Hindlimb muscle (tissue), 1 donor: ENCODE measurements at places on chromosomes 3 and 15. TPM values are rescaled to one million over a fixed set of nuclear protein-coding genes. Genes with fewer than 3 reads are reported as not detected.

- DNase-seq = no peak
Observed at GRCh38 chr15:62541846-62542245, 376.8 kb upstream of the C2CD4B start.

GRCh38 chr15:74250266-74250665, 14.1 kb downstream of the CCDC33 start:
- no peak for DNase-seq

DNA sequence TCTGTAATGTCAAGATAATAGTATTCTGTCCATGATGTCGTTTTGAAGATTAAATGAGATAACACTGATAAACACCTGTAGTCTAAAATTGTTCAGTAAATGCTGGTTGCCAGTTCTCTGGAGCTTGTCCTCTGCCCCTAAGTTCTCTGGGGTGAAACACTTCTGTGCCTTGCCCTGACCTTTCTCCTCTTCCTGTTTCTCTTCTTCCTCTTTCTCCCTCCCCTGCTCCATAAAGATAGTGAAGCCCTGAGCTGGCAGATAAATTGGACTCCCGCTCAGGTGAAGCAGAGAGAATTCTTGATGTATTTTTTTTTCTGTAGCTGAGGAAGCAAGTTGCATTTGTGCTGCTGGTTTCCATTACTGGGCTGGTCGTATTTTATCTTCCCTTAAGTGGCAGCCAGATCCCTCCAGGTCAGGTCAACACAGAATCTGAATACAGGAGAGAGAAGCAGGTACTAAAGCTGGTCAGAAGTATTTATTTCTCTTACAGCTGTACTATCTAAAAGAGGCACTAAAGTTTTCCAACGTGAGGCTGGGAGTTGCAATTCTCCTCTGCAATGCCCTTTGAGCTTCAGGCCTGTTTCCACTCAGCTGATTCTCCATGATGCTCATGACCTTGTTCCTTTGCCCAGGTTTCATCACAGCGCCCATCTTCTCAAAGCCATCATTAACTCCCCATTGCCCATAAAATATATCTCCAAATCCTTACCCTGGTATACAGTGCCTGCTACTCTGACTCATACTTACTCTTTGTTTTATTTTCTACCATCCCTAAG, 319.3 kb upstream of the CFAP20DC start:
- DNase-seq = no peak

DNA sequence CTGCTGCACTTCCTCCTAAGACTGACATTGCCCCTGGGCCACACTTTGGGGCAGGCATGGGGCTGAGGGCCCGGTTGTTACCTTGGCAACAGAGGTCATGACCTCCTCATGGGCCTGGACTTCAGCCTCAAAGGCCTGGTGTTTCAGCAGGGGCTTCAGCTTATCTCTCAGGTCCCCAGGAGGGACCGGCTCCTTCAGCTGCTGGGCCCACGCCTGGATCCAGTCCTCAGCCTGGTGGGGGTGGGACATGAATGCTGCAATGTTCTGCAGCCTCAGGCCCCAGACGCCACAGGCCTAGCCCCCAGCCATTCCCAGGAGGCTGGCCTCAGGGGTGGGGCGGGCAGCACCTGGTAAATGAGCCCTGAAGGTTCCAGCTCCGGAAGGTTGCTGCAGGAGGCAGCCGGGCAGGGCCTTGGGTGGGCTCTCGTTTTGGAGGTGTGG, 27.6 kb downstream of the SPTBN5 start:
- DNase-seq = no peak

- no peak for DNase-seq
Observed at GRCh38 chr15:101540480-101541239, 51.2 kb upstream of the PCSK6 start.

DNA sequence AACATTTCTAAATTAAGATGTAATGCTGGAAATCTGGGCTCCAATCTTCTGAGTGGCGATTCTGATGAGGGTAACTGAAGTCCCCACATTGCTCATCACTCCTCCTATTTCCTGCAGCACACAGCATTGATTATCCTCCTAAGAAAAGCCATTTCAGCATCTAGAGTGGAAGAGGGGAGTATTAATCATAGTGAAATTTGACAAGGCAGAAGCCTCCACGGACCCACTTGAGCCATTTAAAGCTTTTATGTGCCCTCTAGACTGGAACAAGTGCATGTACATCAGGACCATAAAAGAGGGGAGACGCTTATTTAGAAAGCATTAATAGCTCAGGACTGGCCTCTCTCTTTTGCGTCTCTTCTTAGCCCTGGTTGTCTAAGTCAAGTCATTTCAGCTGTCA, 25.8 kb downstream of the AQP9 start:
- no peak for DNase-seq

- DNase-seq = no peak
Observed at GRCh38 chr15:52464040-52464439, 64.6 kb downstream of the MYO5A start.

DNA sequence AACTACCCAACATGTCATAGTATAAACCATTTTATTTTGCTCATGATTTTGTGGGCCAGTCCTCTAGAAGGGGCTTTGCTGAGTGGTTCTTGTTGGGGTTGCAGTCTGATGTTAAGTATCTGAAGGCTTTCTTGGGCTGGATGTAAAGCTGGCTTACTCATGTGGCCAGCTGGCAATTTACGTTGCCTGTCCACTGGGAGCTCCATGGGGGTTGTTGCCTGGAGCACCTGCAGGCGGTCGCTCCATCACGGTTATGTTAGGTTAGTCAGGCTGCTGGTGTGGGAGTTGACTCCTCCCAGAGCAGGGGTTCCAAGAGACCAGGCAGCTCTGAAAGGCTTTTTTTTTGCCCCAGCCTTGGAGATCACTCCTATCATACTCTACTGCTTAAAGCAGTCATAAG, 98.1 kb downstream of the NR1D2 start:
- no peak for DNase-seq

DNA sequence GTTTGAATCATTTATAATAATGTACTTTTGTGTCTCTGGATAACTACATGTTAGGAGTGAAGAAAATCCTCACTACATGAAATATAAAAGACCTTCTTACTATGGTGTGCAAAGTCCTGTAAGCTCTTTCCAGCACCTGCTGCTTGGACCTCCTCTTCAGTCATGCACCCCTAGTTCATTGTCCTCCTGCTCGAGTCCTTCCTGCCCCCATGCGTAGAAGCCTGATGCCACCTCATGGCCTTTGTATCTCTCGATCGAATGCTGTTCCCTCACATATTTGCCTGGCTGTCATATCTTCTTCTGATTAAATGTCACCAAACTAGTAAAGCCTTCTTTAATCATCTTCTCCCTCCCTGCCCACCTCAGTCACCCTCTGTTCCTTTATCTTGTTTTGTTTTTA, 49.9 kb upstream of the SUCLG2 start:
- DNase-seq = no peak

GRCh38 chr3:105555206-105555605, 188.5 kb downstream of the ALCAM start:
- DNase-seq = no peak

DNA sequence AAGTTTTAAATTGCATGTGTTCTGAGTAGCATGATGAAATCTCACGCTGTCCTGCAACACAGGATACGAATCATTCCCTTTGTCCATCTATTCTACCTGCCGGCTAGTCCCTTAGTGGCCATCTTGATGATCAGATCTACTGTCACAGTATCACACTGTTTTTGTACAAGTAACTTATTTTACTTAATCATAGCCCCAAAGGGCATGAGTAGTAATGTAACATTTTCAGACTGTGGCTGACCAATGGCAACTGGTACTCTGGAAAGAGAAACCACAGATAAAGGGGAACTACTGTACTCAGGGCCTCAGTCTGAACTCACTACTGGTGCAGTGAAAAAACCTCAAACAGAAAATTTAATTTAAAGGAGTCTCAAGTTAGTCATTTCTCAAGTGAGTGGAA, 127.3 kb upstream of the MRPL3 start:
- no peak for DNase-seq

DNA sequence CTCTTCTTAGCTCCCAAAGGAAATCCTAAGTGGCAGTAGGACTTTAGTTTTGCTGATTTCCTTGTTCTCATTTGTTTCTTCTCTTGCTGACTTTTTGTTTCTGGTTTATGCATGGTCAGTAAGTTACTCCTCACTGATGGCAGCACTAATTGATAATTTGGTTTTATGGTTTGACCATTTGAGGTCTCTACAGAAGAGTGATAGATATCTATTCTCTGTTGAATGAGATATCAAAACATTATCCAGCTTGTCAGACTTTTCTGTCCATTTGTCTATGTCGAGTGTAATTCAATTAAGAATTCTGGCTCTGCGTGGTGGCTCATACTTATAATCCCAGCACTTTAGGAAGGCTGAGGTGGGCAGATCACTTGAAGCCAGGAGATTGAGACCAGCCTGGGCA, 84.5 kb upstream of the PLXND1 start:
- no peak for DNase-seq

GRCh38 chr3:109213321-109213720, 76.8 kb downstream of the C3orf85 start:
- DNase-seq = no peak

GRCh38 chr3:64549869-64550268, 137.9 kb downstream of the ADAMTS9 start:
- DNase-seq = no peak

DNA sequence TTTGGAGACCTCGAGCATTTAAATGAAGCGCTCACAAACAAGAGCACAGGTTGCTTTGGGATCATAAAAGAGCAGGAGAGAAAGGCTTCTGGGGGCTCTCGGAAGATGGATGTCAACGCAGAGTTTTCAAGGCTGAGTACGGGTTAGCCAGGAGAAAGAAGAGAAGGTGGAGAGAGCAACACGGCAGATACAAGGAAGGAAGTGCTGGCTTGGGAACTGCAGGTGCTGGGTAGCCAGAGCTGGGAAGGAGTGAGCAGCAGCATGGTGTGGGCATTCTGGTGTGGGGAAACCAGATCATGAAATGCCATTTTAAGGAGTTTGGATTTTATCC, 580 bp upstream of the RUBCN start:
- no peak for DNase-seq

DNA sequence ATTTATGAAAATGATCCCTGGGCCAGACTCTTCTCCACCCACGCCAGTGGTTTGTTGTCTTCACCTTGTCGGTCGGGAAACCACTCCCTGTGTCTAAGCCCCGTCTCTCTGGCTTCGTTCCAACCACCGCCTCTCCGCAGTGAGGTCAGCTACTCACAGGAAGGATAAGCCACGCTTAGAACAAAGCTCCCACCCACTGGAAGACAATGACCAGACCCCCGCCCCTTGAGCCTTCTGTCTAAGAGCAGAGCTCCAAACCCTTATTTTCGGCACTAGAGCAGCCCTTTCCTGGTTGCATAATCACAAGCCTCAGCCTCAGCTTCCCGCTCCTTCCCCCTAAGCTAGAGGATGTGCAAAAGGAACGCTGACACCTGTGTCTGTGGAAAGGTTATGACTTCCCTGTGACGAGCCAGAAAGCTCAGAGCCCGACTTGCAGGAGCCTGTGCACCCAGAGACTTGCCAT, 114.9 kb upstream of the MEF2A start:
- DNase-seq = no peak

DNA sequence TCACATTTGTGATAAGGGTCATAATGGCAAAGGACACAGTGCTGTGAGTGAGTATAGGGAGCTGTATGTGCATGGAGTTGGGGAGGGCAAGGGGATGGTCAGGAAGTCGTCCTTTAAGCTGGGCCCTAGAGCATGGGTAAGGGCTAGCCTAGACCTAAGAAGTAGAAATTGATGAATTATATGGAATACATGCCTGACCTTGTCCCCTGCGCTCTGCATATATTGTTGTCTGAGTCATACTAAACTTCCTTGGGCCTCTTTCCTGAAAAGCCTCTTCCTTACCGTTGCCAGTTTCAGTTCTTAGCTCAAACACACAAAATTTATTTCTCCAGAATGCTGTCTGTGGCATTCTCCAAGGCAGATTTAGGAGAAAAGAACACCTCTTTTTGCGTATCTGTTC, 4.6 kb downstream of the SNRK start:
- DNase-seq = no peak

DNA sequence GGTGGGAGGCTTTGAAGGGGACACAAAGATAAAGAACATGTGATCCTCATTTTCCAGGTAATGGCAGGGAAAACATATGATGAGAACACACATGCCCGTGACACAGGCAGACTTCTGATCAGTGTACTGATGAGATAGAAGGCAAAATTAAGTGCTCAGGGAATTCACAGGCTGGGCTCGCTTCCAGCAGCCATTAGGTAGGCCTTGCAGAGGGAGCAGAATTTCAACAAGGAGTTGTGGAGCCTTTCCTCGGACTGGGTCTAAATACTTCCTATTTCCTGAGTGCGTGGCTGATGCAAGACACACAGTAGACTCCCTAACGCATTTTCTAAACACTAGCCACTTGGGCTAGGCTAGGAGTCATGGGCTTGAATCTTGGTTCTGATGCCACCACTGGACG, 74.0 kb upstream of the ETV5 start:
- no peak for DNase-seq

- no peak for DNase-seq
Observed at GRCh38 chr15:39181940-39182339, 398.9 kb upstream of the THBS1 start.

- DNase-seq = no peak
Observed at GRCh38 chr15:58346361-58346760, 85.4 kb upstream of the LIPC start.

GRCh38 chr3:188956839-188957489, 214.8 kb upstream of the TPRG1 start:
- peak; percentile 62 for DNase-seq

DNA sequence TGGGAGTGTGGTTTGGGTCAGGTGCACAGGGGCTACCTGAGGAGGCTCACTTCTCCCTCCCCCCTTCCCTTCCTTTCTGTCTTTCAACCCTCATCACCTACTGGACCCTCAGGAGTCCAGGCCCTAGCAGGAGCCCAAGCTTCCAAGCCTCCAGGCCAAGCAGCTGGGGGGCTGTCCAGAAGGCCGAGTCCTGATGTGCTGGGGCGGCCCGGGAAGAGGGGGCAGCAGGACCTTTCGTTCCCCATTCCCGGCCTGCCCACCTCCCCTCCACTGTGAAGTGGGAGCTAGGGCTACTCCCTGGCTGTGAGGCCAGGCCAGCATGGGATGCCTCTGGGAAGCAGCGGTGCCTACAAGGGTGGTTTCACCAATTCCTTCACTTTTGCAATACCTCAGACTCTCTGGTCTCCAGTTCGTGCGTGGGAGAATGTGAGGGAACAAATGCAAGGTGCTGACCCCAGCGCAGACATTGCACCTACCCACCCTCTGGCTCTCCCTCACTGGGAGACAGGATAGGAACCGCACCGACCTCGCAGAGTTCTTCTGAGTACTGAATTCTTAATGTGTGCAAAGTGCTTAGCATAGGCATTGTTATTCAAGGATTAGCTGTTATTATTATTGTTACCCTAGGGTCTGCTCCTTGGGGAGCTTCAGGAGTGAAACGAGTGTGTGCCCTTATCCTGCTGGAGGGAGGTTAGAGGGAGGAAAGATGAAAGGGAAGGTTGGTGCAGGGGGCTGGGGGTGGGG, 2.5 kb downstream of the EPHB3 start:
- DNase-seq = no peak

- peak; percentile 38 for DNase-seq
Observed at GRCh38 chr3:98732286-98733052, 30.7 kb upstream of the ST3GAL6 start.

Gene OR5K3
- polyA plus RNA-seq = not detected

Gene DNAH1
- polyA plus RNA-seq = 6.2 TPM

Gene WDR72
- 0.09 TPM for polyA plus RNA-seq

Gene GNAT1
- 0.37 TPM for polyA plus RNA-seq

Gene LTF
- polyA plus RNA-seq = 3.7 TPM

Gene GP9
- polyA plus RNA-seq = 0.30 TPM
